ENCODE measurements at places on chromosomes 7 and 10.
A peak's percentile ranks its signal among the peaks of the same experiment; 100 is the strongest.

GRCh38 chr7:13829914-13830900 lies 159.3 kb downstream of the ETV1 start:
- no peak for DNase-seq

DNA sequence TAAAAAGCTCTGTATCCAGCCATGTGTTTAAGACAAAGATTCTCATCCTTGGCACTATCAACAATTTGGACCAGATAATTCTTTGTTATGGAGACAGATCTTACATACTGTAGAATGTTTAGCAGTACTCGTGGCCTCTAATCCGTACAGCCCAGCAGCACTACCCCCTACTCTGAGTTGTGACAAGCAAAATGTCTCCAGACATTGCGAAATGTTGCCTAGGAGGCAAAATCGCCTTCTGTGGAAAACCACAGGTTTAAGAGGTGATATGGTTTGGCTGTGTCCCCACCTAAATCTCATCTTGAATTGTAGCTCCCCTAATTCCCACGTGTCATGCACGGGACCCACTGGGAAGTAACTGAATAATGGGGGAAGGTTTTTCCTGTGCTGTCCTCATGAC lies 186.7 kb downstream of the CHCHD3 start:
- DNase-seq = no peak

GRCh38 chr7:140696024-140696679 lies 356 bp upstream of the NDUFB2 start:
- peak; percentile 96 for DNase-seq

GRCh38 chr10:3655528-3655927 lies 129.5 kb downstream of the KLF6 start:
- DNase-seq = no peak

DNA sequence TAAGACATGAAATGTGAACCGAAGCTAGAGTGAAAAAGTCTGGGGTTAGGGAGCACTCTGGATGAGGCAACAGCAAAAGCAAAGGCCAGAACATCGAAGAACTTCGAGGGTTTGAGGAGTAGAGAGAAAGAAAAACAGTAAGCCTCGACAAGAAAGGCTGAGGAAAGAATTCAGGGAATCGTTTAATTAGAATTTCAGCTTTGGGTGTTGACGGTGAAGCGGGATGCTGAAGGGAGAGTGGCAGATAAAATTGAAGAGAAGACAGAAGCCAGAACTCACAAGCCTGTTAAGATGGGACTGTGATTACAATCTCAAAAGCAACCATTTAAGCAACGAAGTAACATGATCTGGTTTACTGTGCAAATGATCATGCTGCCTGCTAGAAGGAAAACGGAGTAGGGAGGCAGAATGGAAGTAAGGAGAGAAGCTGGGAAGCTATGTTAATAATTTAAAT lies 2.1 kb downstream of the TRDMT1 start:
- DNase-seq = peak; percentile 55

GRCh38 chr7:88449410-88449809 lies 142.7 kb upstream of the STEAP4 start:
- no peak for DNase-seq

- DNase-seq = peak; percentile 48
Observed at GRCh38 chr10:127906548-127907377, at the start of gene PTPRE. TSS of gene PTPRE (plus strand) at chr10:127907103. CDS start at chr10:128040882, 133,779 bp downstream.

DNA sequence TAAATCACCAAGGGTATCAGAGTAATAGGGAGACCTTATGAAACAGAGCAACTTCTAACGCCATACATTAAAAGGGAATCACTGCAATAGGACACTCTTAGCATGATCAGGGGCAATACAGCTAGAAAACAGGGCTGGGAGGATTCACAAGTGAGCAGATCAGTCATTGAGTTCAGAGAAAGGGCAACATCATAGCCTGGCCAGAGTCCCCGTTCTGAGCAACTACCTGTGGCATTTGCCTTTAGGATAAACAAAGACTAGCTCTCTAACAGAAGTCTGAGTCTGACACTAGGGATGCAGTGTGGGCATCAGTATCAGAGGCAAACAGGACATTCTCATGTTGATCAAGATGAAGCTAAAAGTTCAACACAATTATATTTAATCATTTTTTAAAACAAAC lies 297.9 kb downstream of the DGKB start:
- DNase-seq = no peak

- DNase-seq = no peak
Observed at GRCh38 chr7:23012186-23012585, 1.7 kb downstream of the HYCC1 start.

- DNase-seq = peak; percentile 79
Observed at GRCh38 chr10:103458720-103459119, at the start of gene CALHM1. TSS of gene CALHM1 (minus strand) at chr10:103458900. CDS start at chr10:103458751, 149 bp downstream.

DNA sequence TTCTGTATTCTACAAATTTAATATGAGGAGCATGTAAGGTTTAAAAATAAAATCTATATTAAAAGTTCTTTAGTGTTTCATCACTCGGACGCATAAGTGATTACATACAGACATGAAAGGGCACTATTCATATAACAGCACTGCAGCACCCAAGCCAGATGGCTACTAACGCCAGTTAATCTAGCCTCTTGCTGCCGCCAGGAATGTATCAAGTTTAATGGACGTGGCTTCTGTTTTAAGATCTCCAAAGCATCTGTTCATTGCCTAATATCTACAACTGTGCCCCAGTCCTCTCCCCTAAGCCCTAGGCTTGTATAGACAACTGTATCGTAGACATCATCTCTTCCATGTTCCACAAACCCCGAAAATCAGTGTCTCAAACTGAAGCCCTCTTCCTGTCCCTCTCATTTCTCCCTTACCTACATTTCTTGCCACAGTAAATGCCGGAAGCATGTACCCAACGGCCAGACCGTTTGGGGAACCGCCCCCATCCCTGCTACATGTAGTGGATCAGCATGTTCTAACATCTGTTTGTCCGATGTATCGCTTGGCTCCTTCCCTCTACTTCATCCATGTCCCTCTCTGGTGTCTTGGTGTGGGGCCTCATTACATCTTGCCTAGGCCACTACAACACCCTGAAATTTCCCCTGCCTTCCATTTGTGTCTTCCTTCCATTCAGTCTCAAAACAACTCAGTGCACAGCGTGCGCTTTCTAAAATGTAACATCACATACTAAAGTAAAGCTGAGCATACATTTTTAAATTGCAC lies 147.5 kb upstream of the RSU1 start:
- DNase-seq = no peak

DNA sequence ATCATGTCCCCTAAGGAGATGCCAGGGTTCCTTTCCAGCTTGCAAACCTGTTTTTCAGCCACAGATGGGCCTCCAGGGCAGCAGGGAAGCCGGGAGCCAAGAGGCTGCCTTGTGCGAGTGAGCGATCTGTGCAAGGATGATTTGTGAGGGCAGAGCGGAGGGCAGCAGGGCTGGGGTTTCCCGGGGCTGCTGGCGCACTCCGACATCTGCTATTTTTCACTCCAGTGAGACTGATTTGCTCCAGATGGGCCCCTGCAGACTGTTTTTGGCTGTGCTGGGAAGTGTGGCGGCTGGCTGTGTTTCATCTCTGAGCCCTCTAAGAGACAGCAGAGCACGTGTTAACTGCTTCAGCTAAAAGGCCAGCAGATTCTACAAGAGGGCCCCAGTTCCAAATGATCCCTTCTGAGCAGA lies 466.2 kb downstream of the TYW1 start:
- peak; percentile 82 for DNase-seq

DNA sequence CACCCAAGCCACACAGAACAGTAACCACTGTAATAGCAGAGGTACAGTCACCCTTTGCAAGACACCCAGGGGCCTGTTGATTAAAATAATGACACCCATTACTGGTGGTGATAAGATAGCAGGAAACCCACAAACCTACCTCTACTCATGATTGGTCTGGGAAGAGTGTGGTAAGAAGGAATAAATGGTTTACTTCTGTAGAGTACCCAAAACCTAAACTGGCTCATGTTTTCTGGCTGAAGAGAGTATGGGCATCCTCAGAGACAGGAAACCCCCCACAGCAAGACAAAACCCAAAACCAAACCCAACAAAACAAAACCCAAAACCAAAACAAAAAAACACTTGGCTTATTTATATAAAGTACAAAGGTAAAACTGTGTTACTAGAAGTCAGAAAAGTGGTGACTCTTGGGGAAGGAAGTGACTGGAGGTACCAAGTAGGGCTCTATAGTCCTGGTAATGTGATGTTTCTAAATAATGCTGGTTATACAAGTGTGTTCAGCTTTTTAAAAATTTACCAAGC lies 15.5 kb upstream of the DNAJB12 start:
- DNase-seq = no peak

DNA sequence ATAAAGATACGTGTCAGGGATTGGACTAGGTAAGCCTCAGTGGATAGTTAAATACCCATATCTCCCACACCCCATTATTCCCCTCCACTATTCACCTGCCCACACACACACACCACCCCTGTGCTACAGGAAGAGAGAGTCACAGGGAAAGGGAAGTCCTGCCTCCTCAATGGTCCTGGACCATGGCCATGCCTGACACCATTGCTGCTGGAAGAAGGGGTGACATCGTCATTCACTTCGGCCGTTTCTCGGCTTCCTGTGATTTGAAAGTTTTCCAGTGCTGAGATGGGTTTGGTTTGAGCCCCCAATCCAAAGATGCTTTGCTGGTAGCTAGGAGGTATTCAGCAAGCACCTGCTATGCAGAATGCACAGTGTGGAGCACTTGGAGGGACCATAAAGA lies 18.5 kb downstream of the PRKAG2 start:
- no peak for DNase-seq

DNA sequence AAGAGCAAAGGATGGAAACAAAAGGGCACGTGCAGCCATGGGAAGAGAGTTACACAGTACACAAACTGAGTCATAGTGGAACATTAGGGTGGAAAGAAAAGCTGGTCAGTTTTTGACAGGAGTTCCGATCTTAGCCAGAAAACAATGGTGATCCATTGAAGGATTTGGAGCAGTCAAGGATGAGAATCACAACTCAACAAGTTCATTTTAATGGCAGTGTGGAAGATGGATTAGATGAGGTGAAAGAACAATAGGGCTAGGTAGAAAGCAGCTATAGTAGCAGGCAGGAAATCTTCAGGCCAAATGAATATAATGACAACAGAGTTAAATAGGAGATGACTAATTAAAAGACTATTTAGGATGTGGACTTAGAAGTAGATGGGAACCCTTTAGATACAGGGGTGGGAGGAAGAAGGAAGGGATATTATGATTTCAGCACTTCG lies 136.3 kb downstream of the DOCK4 start:
- no peak for DNase-seq

- DNase-seq = peak; percentile 31
Observed at GRCh38 chr10:32981760-32982159, 23.7 kb upstream of the ITGB1 start.

GRCh38 chr10:99233000-99233688 lies 2.5 kb downstream of the HPSE2 start:
- DNase-seq = no peak

- no peak for DNase-seq
Observed at GRCh38 chr10:34047389-34047788, 712.9 kb upstream of the NRP1 start.

DNA sequence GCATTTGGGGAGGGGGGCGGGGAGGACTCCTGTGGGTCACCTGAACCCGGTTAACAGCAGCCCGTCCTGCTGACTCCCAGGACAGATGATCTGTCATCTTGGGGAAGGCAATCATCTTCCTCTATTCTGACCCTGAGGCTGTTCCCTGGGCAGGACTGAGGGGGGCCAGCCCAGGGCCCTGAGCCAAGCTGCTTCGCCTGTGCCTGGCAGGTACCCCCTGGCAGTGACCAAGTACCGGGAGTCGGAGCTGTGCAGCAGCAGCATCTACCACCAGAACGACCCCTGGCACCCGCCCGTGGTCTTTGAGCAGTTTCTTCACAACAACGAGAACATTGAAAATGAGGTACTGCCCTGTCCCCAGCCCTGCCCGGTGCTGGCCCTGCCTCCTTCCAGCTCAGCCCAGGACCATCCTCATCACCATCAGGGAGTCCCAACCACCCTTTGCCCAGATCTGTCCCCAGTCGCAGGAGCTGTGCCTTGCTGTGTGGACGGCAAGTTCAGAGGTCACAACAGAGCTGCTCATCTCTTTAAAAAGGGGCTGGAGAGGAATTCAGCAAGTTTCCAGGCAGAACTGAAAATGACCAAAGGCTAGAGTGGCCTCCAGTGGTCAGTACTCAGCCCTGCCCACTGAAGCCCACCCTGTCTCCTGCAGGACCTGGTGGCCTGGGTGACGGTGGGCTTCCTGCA lies 8.1 kb downstream of the AOC1 start:
- DNase-seq = no peak

DNA sequence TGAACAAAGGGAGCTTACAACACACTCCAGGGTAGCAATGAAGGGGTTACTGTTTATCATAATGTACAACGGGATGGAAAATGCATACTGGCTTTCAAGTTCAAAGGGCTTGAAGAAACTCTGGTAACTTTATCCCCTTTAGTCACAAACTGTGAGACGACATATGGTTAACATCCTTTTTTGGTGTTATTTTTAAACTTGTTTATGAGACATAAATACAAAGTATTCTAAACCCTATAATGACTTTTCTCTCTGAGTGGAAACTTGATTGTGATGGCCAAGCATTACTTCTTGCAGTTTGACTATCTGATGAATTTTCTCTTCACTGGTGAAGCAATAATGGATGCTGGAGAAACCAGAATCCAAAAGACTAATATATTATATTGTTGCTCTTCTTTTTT lies 62.0 kb upstream of the SEMA3A start:
- DNase-seq = no peak

DNA sequence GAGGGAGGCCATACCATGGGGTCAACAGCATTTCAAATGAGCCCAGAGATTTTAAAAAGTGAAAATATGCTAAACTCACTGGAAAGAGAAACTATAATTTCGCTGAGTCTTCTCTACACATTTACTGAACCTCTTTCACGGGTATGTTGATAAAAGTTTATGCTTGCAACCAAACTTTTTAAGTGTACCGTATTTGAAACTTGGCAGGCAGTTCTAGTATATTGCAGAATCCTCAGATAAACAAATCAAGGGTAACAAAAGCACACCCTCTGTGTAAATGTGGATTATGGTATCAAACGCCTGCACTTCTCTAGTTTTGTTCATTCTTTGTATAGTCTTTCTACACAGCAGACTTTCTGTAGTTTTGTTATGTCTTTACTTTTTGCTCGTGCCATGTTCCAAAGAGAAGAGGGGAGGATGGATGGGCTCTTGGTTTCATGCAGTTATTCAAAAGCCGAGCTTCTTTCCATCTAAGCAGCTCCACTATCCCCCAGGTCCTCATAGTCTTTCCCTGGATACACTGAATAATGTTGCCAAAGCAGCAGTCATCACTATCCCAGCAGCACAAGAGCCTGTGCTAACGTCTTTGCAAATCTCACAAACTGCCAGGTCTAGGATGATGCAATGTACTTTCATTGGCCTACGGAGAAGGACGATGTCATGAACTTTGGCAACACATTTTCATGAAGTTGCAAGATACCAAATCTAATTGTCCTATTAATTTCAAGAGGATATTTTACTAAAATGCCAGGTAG lies 131.2 kb downstream of the MPP7 start:
- no peak for DNase-seq

Data from cerebellar cortex (tissue), 1 donor.